ENCODE measurements at places on chromosomes 7 and 10.

DNA sequence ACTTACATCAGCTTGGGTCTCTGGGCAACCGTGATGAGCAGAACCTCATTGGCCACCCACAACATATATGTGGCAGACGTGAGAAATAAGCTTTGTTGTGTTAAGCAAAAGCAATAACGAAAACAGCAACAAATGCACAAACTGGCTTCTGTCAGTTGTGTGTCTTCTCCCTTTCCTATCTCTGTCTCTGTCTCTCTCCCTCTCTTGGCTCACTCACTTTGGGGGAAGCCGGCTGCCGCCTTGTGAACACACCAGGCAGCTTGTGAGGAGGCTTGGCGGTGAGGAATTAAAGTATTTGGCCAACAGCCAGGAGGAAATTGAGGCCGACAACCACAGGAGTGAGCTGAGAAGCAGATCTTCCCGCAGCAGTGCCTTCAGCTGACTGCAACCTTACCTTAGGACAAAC lies 21.9 kb upstream of the CDCA7L start:
- no peak for DNase-seq

DNA sequence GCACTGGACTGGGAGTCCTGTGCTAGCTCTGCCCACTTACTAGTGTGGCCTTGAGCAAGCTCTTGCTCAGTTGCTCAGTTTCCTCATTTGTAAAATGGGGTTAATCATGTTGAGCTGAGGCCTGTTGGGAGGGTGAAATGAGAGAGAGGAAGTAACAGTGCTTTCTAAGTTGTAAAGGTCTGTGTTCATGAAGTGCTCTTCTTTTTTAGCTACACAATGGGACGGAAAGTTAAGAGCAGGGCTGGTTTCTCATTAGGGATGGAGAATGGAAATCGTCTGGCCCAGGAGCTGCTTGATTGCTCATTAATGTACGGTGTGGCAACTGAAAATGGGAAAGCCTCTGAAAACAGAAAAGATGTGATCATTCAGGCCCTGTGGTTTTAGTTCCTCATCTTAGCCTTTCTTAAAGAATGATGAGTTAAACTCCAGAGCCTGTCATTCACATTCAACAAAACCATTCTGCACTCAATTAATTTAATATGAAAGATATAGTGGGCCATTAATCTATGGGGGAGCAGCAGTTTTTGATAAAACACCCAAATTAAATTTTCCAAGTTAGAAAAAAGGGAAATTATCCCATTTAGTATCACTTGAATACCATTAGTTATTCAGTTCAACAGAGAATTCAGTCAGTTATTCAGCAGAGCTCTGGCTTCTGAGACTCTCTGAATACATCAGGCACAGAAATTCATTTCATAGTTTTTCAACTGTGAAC lies 60.5 kb downstream of the SH2D4B start:
- DNase-seq, result no peak

DNA sequence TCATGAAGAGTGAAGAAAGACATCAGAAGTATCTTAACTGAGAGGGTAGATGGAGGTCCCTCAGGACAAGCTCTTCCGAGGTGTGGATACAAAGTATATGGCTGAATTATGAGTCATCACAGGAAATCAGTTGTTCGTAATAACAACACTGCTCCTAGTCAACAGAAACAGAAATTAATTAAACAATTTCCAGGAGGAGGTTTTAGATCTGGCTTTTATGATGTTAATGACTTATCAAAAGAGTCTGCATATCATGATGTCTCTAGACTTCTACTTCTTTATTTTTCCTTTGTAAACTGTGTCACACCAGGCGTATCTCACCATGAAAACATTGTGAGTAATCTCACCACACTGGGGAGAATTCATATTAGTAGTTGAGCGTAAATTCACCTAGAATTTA lies 31.2 kb downstream of the OSBPL3 start:
- DNase-seq, result no peak

GRCh38 chr10:89644691-89644966 lies 413 bp downstream of the PANK1 start:
- DNase-seq, result no peak

DNA sequence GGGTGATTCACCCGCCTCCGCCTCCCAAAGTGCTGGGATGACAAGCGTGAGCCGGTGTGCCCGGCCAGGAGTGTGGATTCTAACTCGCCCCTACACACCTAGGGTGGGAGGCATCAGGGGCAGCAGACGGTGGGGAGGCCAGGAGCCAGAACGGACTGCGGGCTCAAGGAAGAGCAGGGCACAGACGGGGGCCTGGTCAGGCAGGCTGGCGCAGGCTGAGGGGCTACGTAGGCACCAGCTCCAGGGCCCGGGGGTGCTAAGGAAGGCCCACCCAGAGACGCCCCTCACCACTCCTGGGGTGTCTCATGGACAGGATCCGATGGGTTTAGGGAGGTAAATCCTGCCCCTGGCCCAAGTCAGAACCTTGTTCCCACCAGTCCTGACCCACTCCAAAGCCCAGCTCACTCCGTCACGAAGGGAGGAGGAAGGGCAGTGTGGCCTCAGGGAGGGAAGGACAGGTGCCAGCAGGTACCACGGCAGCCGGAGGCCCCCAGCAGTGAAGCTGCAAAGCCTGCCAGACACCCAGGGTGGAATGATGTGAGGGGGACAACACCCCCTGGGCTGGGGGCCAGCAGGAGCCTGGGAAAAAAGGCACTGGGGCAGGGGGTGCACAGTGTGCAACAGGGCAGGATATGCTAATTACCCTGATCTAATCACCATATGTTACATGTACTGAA lies 251.4 kb downstream of the MAD1L1 start:
- no peak for DNase-seq

DNA sequence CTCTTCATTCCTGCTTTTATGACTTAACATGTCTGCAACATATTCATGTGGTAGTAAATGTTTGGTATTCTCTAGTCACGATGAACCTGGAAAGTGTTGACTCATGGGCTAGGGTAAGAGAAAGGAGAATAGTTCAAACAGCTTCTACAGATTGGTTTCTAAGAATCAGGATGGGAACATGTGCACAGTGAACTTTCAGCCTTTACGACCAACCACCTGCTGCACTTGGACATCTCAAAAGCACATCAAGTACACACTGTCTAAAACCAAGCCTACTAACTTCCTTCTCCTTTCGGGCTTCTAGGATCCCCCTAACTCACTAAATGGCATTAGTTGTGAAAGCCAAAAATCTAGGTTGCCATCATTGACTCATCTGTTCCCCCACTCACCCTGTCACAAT lies 85.5 kb downstream of the CUL2 start:
- DNase-seq, result no peak

DNA sequence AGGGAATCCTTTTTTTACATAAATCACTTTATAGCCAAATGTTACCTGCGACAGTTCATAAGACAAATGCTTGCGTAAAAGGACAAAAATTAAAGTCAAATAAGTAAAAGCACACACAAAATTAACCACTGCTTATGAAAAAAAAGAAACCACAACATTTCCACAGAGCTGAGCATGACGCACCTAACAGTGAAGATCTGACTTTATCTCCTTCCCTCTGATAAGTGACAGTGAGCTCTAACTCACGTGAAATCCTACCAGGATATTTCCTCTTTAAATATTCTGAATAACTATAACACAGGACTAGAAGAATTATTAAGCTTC lies 225.5 kb downstream of the SFMBT2 start:
- no peak for DNase-seq

GRCh38 chr7:155836216-155837125 lies 24.2 kb upstream of the SHH start:
- DNase-seq, result no peak

DNA sequence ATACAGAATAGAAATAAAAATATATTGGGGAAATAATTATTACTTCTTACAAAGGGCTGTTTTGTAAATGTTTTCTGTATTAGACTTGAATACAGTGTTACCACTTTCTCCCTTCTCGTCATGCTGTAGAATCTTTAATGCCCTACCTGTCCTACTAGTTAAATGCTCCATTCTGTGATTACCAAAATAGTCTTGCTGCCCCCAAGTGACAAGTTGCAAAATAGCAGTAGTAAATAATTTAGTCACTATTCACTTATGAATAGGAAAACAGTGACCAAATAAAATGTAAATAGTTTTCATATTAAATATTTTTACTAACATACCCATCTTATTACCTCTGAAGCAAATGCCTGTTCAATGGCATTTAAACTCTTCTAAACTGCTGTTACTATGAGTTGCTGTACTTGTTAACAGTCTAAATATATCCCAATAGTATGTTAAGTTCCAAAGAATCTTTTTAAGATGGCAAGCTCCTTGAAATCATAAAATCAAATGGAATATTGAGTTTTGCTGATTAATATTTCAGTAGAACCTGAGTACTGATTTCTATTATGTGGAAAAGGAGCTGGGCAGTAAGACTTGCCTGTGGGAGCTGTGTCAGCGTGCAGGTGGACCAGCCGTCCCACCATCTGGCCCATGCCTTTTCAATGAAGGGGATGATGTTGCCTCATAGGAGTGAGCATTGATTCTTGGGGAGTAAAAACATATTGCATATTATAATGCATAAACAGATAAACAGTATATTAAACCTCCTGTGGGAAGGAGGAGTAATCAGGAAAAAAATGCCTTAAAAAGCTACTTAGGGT lies 18.1 kb upstream of the OIT3 start:
- no peak for DNase-seq

DNA sequence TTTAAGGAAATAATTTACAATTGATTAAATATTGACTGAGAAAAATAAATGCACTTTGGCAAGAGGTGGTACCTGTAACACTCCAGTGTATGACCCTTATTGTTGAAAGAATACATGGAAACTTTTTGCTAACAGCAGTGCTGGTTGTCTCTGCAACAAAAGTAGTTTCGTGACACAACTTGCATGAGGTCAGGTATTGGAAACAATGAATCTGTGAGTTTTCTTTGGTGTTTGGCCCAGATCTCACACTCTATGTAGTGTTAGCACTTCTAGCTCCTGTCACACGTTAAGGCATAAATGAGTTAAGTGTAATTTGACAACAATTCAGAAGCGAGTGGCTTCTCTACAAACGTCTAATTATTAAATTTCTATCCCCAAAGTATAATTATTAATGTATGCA lies 137.7 kb upstream of the MDFIC start:
- DNase-seq, result no peak

DNA sequence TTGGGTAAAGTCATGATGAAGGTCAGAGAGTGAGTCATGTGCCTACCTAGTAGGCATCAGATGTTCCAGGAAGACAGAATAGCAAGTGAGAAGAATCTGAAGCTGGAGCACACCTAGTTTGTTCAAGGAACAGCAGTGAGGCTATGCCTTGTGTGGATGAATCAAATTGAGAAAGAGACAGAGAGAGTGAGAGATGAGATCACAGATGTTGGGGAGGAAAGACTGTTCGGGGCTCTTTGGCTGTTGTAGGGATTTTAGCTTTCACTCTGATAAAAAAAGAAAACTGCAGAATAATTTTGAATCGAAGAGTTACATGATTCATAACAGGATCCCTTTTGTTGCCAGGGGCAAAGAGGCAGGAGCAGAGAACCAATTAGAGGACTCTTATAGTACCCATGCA lies 6.3 kb downstream of the LIPF start:
- no peak for DNase-seq

DNA sequence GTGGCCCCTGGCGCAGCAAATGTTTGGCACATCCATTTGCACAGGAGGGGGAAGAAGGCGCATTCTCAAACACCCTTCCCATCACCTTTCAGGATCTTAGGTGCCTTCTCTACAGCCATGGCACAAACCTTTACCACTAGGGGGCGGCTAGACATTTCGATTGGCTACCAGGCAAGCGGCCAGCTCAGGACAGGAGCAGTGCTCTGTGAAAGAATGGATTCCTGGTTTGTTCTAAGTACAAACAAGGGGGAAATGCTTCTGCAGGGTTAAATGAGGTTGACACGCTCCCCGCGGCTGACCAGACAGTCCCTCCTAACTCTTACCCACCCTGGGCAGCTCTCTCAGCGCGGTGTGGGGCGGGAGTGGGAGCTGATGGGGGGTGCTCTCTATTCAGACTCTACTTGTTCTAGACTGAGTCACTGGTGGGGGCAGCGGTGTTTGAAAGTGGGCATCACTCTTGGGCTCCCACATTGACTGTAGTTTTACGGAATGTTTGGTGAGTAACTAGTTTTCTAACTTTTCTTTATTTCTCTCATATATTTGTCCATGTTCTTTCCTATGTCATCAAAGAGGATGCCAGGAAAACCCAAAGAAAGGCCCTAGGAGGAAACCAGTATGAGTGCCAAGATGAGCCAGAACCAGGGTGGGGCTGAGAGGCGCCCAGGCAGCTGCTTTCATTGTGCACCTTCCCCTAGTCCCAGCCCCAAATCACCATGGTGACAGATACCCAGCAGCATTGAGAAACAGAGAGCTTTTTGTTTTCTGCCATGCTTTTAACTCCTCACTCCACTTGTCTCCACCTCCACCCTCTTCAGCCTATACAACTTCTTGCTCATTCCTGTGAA lies 61.4 kb upstream of the GPR158 start:
- peak; percentile 24 for DNase-seq

GRCh38 chr10:88028072-88028471 lies 164.6 kb downstream of the PTEN start:
- DNase-seq, result no peak

DNA sequence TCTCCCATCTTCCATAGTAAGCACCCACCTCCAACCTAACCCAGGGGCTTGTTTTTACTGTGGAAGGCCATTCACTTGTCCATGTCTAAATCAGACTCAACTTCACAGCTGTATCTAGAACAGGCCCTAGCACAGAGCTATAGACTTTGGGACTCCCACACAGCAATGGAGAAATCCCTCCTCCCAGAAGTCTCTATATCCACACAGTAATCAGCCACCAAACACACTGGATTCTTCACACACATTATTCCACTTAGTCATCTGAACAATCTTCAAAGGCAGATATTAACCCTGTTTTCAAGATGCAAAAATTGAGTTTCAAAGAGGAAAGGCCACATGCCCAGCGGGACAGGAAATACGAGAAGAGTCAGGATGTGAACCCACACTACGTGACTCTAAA lies 81.8 kb downstream of the MALSU1 start:
- no peak for DNase-seq

- no peak for DNase-seq
Observed at GRCh38 chr10:21145751-21146435, 248.8 kb upstream of the NEBL start.

GRCh38 chr7:923108-924041 lies 31.1 kb downstream of the ADAP1 start:
- no peak for DNase-seq

GRCh38 chr7:22137026-22137425 lies 191.3 kb upstream of the CDCA7L start:
- DNase-seq, result peak; percentile 2

GRCh38 chr10:5165738-5166137 lies 19.2 kb downstream of the AKR1C8 start:
- DNase-seq, result no peak
